ENCODE measurements at places on chromosomes 11 and 22.

DNA sequence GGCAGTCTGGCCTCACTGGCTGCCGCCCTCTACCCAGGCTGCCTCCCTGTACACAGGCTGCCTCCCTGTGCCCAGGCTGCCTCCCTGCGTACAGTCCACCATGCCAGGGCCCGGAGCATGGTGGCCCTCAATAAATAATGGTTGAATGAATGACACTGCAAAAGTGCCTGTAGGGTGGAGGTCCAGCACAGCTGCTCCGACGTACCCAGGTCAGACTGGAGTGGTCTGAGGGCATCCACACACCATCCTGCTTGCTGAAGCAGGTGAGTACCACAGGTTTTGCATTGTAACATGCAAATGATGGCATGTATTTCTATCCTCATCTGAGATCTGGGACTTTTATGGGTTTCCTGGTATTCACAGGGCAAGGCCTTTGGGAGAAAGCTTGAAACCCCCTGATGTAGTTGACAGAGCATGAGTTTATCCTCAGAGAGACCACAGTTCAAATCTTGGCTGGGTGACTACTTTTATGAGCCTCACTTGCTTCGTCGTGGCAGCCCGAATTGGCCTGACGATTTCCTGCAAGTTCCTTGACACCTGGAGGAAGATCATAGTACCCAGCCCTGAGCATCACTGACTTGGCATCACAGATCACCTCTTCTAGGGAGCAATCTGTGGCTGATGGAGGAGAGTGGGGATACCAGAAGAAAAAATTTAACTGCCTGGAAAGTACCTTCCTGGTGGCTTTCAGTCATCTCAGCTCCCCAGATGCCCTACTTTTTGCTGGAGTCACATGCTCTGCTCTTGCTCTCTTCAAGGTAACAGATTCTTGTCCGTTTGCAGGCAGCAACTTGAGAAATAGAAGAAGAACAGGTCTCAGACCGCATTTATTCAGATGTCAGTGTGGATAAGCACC is 16.0 kb upstream of the CYB5R3 start:
- no peak for DNase-seq

GRCh38 chr22:33515795-33516194 is 404.5 kb downstream of the LARGE1 start:
- DNase-seq, result no peak

DNA sequence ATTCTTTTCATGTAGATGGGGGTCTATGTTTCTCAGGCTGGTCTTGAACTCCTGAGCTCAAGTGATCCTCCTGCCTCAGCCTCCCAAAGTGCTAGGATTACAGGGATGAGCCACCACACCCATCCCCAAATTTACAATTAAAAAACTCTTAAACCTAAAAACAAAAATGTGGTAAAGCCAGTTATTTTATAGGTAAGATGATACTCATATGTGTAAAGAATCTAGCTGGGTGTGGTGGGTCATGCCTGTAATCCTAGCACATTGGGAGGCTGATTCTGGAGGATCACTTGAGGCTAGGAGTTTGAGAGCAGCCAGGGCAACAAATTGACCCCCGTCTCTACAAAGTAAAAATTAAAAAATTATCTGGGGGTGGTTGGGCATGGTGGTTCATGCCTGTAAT is 4.0 kb upstream of the RBM14 start:
- DNase-seq, result no peak

DNA sequence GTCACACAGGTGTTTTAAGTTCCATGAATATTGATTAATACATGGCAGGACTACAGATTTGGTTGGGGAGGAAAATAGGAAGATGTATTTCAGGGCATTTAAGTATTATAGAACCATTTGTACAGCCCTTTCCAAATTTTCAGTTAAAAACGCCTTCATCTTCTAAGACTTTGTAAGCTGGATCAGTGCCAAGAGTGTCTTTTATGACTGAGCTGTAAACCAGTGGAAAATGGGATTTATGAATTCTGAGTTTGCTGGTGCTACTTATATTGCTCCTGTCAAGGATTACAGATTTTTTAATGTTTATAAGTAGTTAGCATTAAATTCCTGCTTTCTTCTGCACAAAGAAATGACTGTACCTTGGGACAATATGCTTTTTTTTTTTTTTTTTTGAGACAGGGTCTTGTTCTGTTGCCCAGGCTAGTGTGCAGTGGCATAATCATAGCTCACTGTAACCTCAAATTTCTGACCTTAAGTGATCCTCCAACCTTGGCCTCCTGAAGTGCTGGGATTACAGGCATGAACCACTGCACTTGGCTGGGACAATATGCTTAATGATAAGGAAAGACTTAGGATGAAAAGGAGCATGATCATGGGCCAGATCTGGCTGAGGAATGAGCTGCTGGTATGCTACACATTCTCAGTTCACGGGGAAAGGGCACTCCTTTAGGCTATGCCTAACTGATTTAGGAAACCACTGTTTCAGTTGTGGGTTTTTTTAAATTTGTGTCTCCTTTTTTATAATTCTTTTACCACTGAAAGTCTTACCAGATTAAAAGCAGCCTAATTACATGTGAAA is 113.6 kb upstream of the MTNR1B start:
- DNase-seq, result no peak

DNA sequence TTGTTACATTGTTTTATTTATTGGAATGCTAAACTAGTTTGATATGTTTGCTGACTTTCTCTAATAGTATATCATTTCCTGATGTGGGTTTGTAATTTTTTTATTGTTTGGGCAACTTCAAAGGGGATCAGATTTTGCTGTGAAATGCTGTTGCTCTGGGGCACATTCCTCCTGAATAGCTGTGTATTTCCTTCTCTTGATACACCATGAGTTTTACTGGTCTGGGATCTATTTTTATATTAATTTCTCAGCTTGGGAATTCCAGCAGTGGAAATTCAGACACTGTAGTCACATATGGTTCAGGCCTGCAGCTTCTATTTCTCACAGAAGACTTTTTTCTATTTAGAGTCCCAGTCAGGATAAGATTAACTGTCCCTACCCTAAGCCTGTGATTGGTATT is 58.9 kb downstream of the RPUSD4 start:
- DNase-seq, result no peak

DNA sequence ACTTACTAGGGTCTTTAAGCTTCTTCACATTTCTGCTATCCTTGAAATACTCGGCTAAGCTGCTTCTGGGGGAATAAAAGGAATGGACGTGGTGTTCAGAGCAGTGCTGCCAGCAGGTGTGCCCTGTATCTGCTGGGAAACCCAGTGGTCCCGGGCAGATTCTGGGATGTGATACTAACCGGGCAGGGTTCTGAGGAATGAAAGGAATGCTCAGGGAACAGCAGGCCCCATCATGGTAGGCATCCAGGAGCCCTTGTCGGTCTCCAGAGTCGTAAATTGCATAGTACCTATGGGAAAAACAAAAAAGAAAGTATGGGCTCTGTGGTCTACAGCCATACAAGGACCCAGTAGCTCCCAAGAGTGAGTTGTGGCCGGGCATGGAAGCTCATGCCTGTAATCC is 4.5 kb upstream of the TMEM223 start:
- no peak for DNase-seq

GRCh38 chr11:119832202-119832935 is 103.4 kb upstream of the NECTIN1 start:
- DNase-seq, result no peak

DNA sequence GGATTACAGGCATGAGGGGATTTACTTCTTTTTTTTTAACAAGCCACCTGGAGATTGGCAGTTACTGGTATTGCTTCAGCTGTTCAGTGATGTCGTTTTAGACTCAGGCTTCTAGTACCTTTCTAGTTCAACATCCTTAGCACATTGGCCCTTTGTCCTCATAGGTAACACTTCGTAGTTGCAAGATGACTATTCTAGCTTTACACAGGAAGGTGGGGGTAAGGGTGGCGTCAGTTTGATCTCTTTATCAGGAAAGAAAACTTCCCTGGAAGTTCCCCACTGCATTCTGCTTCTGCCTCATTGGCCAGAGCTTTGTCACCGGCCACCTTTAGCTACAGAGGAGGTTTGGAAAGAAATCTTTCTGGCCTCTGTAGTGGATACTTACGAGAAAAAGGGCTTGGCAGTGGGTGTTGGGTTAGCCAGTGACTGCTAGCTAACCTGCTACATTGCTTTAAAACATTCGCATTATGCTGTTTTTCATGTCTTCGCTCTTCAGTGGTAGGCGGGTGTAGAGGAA is 40.7 kb downstream of the SFI1 start:
- DNase-seq, result no peak

DNA sequence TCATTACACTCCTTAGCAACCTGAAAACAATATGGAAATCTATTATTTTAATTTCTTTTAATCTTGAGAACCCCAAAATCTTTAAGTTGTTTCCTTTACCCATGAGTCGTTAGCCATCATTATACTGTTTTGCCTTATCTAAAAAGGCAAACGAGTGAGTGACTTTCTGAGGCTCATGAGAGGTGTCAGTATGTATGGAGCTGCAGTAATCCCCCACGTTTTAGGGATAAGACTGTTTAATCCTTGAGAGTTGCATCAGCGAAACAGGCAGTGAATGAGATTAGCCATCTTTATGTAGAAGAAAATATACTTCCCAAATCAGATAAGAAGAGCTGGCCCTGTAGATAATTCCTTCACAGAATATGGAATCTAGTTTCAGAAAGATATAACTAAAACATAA is 1147.0 kb downstream of the DLG2 start:
- DNase-seq, result no peak

All from activated effector memory CD4-positive, alpha-beta T cell treated with Interleukin-2 at 50 U/mL for 16 hours (primary cell).